Epithelial cell of proximal tubule (primary cell): ENCODE measurements at places on chromosomes 4 and X. TPM values are rescaled to one million over a fixed set of nuclear protein-coding genes. Genes with fewer than 3 reads are reported as not detected.

DNA sequence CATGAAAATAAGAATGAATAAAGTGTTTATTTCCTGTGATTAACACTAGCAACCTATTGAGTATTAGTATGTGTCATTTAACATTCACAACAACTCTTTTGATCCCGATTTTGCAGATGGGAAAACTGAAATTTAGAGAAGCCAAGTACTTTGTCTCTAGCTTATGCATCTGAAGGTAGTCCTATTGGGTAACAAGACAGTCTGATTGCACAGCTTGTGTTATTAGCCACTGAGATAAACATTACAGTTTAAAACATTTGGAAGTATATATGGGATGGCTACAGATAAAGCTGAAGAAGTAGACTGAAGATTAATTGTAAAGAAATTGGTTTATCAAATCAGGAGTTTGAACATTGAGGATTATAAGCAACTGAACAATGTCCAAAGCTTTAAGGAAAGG lies 99.6 kb upstream of the PDE5A start:
- DNase-seq = no peak

DNA sequence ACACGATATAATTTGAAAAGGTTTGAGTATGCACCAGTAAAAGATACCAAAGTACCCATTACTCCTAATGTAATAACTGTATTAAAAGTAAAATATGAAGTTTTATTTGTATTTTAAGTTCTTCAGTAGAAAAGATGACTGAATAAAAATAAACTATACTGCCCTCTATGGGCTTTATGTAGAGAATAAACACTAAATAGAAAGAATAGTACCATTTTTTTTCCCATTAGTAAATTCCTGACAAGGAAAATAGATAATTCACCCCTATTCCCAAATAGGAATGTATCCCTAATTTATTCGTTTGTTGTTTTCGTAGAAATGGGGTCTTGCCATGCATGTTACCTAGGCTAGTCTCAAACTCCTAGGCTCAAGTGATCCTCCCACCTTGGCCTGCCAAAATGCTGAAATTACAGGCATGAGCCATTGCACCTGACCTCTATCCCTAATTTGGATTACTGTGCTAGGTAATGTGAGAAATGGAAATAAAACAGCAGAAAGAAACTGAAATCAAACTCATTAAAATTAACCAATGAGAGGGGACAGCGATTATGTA lies 73.6 kb upstream of the COX18 start:
- DNase-seq = no peak

DNA sequence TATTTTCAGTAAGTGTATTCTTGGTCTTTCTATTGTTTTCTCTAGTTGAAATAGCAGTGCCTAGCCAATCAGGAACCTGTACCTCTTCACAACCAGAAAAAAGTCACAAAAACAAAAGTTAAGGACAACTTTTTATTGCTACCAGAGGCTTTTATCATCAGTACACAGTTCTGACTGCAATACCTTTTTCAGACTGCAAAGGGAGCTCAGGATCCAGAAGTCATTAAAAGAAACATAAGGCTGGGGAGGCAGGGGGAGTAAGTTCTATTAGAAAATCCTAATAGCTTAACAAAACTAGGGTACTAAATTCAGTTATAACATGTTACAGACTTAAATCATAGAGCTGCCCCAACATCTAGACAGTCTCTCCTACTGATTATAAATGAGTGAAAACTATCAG lies 28.8 kb downstream of the CCNI start:
- no peak for DNase-seq

DNA sequence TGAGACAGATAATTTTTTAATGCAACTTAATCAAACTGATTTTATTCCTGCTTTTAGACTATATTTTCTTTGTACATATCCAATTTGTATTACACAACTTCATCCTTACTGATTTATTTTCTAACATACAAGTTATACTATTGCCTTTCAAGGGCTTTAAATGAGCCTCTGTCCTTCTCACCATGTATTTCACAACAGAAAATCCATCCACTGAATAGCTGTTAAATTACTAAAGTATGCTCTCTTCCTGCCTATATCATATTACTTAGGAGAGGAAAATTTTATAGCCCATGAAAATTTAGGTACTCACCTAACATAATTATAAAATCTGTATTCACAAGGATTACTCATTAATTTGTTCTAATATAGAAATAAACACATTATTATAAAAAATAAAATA lies 528.6 kb downstream of the ANKRD50 start:
- DNase-seq = no peak

- no peak for DNase-seq
Observed at GRCh38 chr4:97072666-97073065, 1070.6 kb downstream of the STPG2 start.

DNA sequence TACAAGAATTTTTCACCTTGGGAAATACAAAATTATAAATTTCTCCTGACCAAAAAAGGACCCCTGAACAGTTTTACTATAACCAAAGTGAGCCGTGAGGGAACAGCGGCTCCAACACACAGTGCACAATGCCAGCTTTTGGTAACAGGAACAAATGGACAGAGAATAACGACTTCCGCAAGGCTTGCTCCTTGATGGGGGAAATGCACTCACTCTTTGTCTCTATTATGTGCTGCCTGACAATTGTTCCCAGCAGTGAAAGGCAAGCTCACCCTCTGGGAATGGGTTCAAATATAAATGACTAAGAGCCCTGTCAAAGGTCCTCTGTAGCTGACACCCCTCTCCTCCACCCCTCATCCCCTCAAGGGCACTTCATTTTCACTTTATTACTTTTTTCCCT lies 325.8 kb upstream of the GALNT7 start:
- no peak for DNase-seq

NDST3 gene
- 1.4 TPM in 1 of 2 replicates, not detected in the other for total RNA-seq

DNA sequence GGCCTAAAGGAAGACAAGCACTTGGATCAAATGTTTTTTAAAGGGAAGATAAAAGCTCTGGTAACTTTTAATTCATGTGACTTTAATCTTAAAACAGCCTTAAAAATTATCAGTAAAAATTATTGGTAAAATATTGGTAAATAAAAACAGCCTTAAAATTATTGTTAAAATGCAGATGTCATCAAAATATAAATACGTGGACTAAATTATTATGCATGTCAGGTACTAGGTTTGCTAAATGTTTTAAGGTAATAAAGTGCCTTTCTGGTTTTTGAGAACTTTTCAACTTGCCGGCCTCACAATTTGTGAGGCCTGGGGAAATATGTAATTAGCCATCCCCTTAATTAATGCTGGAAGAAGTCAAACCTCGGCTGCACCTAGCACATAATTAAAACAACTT lies 147.7 kb downstream of the PRR32 start:
- DNase-seq = no peak

- peak; percentile 78 for DNase-seq
Observed at GRCh38 chr4:158162631-158163030, 10.2 kb downstream of the GASK1B start.

DNA sequence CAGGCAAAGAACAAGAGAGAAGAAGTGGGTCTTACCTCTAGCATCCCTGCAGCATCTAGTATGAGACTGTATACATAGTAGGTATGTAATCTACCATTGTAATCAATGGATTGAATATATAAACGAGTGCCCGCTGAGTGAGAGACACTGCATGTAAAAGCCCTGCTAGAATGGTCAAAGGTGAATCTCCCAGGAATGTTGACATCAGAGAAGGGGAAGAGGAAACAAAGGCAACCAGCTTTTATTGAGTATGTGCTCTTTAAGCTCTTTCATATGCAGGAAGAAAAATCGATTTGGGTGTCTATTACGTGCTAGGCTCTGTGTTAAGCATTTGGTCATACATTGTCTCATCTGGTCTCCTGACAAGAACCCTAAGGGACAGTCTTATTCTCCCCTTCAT lies 91.9 kb upstream of the KLHL13 start:
- DNase-seq = no peak

- DNase-seq = no peak
Observed at GRCh38 chr4:44842531-44842930, 116.2 kb upstream of the GNPDA2 start.

GRCh38 chr4:37561803-37562207 lies 124.4 kb downstream of the RELL1 start:
- DNase-seq = no peak

DNA sequence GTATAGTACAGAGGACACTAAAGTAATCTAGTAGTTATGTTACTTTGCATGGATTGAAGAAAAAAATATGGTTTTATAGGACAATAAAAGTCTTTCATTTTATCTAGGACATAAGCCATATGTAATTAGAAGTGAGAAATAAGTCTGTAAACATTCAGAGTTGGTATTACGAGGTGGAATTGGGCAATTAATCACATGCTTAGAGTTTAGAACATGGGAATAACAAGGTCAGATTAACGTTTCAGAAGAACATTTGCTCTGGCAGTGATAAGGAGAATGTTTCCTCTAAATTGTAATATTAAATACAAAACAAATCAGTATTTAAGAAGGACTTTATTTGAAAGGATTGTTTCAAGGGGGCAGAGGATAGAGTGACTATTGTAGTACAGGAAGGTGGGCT lies 15.6 kb upstream of the SULT1E1 start:
- no peak for DNase-seq

GRCh38 chr4:174714393-174715211 lies 114.4 kb downstream of the GLRA3 start:
- DNase-seq = peak; percentile 9

- DNase-seq = no peak
Observed at GRCh38 chr4:52873861-52874343, 11.8 kb downstream of the RASL11B start.

DNA sequence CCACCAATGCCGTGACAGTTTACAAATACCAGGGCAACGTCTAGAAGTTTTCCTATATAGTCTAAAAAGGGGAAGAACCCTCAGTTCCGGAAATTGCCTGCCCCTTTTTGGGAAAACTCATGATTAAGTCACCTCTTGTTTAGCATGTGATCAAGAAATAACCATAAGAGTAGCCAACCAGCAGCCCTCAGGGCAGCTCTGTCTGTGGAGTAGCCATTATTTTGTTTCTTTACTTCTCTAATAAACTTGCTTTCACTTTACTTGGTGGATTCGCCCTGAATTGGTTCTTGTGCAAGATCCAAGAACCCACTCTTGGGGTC lies 20.0 kb upstream of the HOPX start:
- no peak for DNase-seq

- DNase-seq = no peak
Observed at GRCh38 chrX:95346856-95347255, 1337.8 kb upstream of the DIAPH2 start.

ARR3 gene
- not detected in 2 replicates for total RNA-seq

GRCh38 chr4:152278505-152279233 lies 257.2 kb downstream of the FBXW7 start:
- no peak for DNase-seq

GRCh38 chrX:44698357-44698756 lies 145.5 kb upstream of the DUSP21 start:
- no peak for DNase-seq

TMEM33 gene
- total RNA-seq = 39.2 and 43.2 TPM in 2 replicates

DNA sequence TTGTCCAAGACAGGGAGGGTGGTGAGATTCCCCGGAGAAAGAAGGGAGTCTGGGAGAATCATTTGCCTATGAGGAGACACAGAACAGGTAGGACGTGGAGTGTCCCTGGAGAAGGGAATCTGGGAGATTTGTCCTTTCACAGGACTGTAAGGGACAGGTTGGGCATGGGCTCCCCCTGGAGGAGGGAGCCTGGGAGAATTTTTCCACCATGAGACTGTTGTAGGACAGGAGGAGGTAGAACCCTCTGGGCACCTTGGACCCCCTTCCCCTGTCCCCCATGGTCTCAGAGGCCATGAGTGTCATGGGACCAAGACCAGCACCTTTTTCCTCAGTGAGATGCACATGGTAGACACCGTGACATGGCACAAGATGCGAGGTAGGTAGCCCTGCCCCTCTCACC lies 2.8 kb downstream of the PORCN start:
- no peak for DNase-seq

DNA sequence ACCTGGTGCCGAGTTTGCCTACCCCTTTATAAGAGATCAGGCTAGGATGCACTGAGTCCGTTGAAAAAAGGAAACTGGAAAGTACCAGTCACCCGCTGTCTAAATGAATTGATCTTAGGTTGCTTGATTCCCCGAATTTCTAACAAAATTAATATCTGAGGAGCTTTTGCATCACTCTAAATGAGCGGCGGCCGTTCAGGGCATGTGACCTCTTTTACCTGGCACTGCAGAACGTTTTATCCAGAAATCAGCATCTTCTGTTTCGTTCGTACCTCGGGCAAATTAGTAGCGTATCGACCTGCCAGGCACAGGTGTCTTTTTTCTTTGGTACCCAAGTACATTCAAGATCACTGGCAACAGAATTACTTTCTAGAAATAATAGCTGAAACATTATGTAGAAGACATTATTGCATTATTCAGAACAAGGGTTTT lies 876 bp downstream of the KLHL2 start:
- no peak for DNase-seq

DNA sequence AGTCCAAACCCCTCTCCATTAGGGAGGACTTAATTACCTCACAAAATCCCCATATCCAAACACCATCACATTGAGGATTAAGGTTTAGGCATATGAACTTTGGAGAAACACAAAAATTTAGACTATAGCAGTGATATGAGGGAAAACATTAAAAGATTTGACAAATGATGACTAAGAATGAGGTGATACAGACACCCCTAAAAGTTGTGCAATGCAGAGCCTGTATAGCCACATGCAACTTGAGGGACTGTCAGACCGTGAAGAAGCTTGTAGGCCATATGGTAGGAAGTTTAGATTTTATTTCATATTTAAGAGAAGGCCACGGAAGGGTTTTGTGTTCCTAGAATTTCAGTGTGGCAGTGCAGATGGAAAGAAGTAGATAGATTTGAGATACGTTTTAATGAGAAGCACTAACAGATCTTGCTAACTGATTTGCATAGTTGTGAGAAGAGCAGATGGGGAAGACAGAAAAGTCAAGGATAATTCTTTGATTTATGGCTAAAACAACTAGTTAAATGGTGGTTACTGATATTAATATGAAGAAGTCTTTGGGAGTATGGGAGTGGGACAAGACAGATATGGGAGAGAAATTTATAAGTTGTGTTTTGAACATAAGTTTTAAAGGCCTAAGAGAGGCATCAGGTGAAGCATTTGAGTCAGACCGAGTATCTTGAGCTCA lies 5.5 kb upstream of the FIP1L1 start:
- no peak for DNase-seq

PAQR3 gene
- total RNA-seq = 27.8 and 31.7 TPM in 2 replicates
